Stimulated activated CD4-positive, alpha-beta T cell treated with anti-CD3 and anti-CD28 coated beads, Interleukin-1b, Interleukin-23, amount 100 ng/mL, for 1 hour (primary cell): ENCODE measurements at places on chromosomes 5 and 9.

- DNase-seq: no peak
Measured at GRCh38 chr5:11273180-11273903, 512.3 kb upstream of the DAP start.

DNA sequence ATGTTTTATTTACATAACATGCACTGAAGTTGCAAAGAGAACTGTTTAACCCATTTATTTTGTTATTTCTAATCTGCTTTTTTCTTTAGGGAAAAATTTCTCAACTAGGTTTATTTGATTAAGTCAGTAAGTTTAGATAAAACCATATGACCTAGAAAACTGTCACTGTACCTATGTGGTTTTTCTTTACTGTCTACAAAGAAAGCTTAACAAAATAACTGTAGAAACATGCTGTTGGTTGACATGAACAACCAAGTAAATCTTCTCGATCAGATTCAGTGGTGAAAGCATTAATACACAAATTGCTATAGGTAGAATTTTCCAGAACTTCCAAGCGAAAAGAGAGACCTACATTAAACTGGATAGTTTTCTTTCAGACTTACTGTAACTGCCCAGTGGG lies 137.4 kb downstream of the PCSK5 start:
- no peak for DNase-seq

GRCh38 chr5:73808911-73809310 lies 182.9 kb downstream of the ARHGEF28 start:
- no peak for DNase-seq

DNA sequence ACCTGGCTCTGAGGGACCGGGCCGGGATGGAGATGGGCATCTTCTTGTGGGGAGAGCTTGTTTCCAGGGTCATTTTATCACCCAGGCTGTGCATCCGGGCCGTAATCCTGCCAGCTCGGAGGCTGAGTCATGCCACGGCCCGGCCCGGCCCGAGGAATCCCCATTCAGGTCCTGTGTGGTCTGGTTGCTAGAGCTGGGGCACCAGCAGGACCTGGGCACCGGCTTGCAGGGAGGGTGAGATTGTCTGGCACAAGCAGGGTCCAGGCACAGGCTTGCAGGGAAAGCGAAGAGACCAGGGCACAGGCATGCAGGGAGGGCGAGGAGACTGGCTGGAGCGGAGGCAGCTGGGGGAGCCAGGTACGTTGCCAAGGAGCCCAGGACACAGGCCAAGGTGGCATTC lies 106.8 kb downstream of the RXRA start:
- no peak for DNase-seq

DNA sequence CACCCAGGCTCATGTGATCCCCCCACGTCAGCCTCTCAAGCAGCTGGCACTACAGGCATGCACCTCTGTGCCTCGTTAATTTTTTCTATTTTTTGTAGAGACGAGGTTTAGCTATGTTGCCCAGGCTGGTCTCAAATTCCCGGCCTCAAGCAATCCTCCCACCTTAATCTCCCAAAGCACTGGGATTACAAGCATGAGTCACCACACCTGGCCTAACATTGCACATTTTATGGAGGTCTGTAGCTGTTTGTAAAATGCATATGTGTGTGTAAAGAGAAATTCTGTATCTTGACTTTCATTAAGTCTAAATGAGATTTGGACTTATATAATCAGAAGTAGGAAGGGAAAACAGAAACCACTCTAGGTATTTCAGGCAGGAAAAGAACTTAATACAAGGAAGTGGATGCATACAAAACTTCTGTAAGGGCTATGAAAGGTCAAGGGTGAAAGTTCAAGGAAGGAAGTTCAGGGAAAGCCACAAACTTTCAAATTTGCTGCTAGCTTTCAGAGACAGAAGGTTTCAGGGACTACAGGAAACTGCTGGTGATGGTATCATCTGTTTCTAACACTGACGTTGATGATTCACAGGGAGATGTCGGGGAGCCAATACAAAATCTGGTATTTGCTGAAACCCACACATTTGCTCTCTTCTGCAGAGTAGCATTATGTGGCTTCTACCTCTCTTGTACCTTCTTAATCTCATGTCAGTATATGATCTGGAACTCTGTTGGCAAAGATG lies 209.4 kb downstream of the PIK3R1 start:
- no peak for DNase-seq

DNA sequence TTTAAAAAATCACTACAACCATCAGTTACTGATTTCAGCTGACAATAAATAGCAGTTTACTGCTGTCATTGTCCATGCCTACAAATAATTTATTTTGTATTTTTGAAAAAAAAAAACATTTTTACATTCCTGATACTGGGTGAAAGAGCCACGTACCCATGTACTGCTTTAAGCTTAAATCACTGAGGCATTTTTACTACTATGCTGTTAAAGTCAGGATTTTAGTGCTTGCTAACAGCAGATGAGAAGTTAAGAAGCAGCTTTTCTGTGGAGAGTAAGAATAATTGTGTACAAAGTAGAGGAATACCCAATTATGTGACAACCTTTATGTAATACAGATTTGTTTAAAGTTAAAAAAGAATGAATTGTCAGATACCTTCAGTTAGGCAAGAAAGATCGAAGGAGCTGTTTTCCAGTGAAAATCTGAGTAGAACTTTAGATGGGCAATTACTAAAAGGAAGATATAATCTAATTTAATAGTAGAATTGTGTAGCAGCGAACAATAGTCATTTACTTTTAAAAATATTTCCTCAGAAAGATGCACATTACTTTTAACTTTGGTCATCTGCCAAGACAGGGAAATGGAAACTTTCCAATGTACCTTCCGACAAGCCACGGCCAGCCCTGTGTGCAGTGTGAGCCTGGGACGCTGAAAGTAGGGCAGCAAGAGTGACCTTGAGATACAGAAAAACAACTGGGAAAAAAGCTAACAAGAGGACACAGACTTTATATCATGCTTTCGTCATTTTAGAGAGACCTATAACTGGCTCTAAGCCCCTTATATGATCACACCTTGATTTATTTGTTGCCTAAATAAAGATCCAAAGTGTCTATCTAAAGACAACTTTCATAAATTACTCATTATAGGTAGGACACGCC lies 39.9 kb downstream of the RHOBTB3 start:
- no peak for DNase-seq

- DNase-seq: no peak
Measured at GRCh38 chr9:82512728-82513127, 524.2 kb downstream of the SPATA31D1 start.

GRCh38 chr5:54671111-54671531 lies 153.6 kb downstream of the SNX18 start:
- DNase-seq: no peak

DNA sequence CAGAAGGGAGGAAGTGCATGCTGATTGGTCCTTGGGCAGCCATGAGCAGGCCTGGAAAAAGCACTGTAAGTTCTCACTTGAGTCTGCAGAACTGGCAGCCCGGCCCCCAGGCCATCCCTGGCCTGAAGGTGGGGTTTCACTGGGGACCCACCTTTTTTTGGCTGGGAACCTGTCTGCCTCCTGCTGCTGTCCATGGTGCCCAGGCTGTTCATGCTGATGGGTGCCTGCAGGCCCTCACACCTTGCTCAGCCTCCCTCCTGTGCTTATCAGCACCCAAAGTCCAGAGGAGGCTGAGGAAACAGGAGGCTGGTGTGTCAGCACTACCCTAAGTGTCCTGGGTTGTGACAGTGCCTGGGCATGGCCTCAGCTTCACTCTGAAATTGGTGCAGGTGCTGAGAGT lies 134.4 kb upstream of the SPRY4 start:
- no peak for DNase-seq

DNA sequence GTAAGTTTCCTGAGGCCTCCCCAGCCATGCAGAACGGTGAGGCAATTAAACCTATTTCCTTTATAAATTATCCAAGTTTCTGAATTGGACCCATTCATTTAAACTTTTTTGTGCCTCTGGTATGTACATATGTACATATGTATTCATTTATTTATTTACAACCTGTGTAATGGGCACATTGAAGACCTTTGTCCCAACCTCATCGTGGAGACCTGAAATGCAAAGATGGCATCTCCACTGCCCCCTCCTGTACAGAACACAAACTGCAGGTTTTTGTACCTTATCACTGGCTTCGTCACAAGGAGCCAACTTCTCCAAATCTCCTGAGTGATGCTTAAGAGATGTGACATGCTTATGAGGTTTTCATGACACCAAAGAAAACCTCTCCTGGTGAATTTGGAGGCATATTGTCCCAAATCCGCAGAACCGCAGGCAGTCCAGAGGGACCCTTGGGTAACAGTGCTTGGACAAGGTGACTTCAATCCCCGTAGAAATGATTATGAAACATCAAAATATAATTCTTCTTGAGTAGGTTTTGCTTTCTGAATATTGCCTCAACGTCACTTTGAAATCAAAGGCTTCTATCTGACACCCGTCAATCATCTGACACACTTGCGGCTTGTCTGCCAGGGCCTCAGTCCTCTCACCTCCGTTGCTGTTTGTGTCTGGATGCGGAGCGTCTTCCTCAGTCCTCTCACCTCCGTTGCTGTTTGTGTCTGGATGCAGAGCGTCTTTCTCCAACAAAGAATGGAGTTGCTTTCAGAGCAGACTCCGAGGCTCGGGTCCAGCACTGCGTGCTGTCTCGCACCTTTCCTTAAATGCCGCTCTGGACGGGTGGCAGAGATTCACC lies 135.0 kb upstream of the IRX4 start:
- no peak for DNase-seq

GRCh38 chr9:95760791-95761190 lies 114.7 kb upstream of the ERCC6L2 start:
- no peak for DNase-seq

GRCh38 chr5:5424736-5425135 lies 2.3 kb downstream of the ICE1 start:
- DNase-seq: no peak

GRCh38 chr5:134570886-134571285 lies 45.4 kb downstream of the JADE2 start:
- DNase-seq: no peak

DNA sequence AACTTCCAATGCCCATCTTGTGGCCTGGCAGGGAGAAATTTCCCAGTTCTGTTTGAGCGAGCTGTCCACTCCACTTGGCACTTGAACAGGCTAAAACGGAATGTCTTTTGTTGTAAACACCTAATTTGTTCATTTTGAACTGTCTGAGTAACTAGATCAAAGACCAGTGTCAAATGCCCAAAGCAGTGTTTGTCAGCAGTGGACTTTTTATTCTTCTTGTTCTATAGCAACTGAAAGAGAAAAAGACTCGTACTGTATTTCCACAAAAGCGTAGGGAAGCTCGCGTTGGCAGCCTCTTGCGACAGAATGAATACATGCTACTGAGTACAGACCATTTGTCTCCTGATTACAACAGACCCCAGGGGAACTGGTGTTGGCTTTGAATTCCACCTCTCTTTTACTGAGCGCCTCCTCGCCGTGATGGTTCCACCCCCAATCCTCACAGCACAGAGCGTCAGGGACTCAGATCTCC lies 601.8 kb upstream of the ZNF608 start:
- no peak for DNase-seq

DNA sequence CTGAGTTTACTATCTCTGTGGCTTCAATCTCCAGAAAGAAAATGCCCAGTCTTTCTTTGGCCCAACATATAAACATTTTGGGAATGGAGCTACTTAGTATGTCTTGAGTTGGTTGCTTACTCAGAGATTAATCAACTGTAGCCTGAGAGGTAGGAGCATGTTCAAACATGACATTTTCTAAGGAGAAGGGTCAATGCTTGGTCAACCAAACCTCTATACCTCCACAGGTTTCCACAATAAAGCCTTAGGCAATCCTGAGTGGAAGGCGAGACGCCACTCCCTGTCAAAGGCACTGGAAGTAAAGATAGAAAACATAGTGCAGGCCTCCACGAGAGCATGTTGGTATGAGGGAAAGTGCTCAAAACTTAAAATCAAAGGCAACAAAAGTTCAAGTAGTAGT lies 411.4 kb downstream of the KCTD16 start:
- no peak for DNase-seq

GRCh38 chr9:70291446-70291845 lies 32.7 kb downstream of the SMC5 start:
- no peak for DNase-seq

DNA sequence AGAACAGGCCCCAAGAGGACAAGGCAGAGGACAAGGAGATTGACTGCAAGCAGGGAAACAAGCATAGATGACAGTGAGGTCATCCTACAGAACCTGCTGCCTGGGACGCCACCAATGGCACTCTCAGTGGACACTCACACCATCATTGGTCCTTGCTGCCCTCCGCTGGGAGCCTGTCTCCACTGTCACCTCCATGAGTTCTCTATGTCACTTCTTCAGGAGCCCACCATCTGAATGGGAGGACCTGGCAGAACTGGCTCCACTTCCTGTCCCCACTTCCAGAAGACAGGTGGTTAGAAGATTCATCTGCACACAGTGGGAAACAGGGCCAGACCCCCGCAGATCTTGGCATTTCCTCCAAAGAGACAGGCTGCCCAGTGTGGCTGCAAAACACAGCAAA lies 188.9 kb downstream of the HSD17B3 start:
- no peak for DNase-seq

GRCh38 chr5:101995585-101995984 lies 300.5 kb downstream of the SLCO4C1 start:
- no peak for DNase-seq

GRCh38 chr5:180589771-180590542 lies 1.3 kb downstream of the SCGB3A1 start:
- no peak for DNase-seq

DNA sequence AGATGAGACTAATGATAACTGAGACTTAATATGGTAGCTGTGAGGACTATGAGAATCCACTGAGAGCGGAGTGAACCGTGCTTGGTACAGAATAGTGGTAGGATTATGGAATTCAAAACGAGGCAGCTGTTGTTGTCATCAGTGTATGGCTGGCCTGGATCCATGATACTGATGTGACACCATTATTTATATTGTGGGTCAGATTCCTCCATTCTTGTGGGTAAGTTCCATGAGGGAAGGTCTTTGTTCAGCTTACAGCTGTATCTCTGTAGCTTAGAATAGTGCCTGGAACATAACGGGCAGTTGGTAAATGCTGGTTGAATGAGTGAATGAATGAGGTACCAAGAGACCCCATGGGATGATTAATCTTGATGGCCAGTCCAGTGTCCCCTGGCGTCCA lies 61.8 kb downstream of the ACER2 start:
- no peak for DNase-seq

DNA sequence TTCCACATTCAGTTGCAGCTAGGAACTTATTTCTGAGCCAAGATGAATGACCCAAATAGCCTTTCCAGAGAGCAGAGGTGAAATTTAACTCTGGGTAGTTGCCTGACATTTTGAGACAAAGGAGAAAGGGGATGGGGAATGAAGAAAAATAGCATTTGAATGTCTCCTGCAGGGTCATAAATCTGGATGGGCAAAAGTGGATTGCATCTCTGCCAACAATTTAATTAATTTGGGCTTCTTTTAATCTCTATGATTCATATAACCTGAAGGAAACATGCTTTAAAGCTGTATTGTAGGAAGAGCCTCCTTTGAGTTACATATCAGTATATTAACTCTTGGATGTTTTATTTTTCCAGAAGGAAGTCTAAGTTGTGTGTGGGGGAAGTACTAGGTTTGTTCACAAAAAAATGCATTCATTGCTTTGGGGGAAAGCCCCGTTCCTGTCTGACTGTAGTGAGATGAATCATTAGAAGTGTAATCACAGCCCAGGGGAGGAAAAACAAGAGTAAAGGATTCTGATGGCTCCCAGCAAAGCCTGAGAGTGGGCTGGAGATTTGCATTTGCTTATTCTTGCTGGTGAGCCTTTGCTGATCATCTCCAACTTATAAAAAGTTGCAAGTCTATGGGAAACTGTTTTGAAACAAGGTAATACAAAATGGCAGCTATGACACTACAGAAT lies 133.0 kb upstream of the IQGAP2 start:
- no peak for DNase-seq
